ENCODE measurements at places on chromosomes 1 and 21.

DNA sequence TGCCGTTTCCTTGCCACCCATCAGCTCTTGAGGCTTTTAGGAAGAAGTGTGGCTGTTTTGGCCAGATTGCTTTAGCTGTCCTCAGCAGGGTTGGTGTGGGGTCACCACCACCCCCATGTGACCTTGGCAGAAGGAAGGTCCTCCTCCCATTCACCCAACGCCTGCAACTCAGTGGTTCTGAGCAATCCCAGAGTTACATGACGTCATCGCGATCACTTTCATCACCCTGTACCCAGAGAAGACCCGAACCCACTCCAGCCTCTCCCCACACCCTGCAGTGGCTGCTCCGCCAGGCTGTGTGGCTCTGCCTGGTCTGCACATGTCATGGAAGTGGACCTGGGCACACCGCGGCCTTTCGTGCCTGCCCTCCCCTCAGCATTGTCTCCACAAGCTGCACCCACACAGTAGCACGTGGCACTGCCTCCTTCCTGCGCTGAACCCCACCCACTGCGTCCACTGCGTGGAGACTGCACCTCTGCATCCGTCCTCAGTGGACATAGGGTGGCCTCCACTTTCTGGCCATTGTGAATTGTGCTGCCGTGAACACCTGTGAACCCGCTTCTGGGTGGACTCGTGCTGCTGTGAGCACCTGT lies 16.5 kb downstream of the FAAP20 start:
- DNase-seq = no peak

GRCh38 chr1:223413216-223413615 lies 20.0 kb downstream of the CCDC185 start:
- DNase-seq = no peak

DNA sequence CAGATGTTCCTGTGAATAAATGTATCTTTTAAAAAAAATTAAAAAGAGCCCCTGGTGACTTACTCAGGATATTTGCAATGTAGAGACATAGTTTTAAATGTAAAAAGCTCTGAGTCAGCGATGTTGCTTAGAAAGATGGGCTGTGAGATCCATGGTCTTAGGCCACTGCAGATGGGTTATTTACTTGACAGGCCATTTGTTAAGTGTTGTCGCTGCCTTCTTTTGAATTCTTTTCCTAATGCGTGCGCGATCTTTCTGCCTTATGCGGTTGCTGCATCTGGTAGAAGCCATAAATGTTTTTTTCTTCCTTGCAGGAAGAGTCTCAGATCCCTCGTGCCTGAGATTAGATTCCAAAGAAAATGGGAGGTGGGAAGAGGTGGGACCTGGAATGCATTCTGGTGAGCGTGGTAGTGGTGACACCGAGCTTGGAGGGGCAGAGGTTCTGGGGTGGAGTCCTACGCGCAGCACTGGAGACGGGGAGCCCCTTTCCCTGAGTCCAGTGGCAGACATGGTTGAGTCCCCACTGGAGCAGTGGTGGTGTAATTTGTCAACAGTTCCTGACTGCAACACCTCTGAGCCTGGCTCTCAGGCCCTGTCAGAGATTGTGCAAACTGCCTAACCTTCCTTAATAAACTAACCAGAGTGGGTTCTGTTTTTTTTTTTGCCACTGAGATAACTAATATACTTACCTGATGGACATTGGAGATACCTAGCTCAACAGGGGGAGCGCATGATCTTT lies 197.2 kb downstream of the HHAT start:
- DNase-seq = no peak

GRCh38 chr1:44068442-44068921 lies 37.2 kb upstream of the SLC6A9 start:
- no peak for DNase-seq

DNA sequence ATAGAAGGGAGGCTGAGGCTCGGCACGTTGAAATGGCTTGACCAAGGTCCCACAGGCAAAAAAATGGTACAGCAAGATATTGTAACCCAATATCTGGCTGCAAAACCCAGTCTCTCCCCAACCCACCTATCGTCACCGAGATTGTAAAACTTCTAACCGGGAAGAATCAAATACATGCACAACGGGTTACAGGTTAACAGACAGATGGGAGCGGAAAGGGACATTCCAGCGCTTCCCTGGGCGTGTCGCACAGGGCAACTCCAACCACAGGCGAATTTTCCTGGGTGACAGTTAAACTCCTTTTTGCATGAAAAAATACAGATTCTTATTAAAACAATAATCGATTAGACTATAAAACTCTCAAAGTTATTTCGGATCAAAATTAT lies 31.8 kb upstream of the JUN start:
- no peak for DNase-seq

DNA sequence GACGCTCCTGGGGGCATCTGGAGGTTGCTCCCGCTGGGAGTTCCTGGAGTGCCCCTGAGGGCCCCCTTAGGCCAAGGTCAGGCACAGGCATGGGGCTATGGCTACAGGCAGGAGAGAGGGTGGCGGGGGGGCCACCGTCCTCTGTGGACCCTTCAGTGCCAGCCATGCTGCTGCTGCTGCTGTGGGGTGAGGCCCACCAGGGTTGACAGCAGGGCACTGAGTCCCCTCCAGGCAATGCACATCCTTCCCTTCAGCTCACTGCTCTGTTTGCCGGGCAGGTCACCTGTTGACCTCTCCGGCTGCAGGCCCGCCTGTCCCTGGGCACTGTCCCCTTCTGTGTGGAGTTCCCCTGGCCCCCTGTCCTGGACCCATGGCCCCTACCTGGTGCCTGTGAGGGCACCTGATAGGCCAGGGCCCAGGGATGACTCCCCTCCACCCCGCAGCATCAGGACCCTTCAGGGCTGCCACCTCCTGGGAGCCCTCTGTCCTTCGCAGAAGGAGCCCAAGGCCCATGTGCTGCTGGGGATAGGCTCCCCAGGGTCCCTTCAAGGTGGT lies 34.1 kb upstream of the ADARB1 start:
- DNase-seq = no peak

GRCh38 chr21:22399681-22400514 lies 1401.7 kb downstream of the NCAM2 start:
- DNase-seq = no peak

DNA sequence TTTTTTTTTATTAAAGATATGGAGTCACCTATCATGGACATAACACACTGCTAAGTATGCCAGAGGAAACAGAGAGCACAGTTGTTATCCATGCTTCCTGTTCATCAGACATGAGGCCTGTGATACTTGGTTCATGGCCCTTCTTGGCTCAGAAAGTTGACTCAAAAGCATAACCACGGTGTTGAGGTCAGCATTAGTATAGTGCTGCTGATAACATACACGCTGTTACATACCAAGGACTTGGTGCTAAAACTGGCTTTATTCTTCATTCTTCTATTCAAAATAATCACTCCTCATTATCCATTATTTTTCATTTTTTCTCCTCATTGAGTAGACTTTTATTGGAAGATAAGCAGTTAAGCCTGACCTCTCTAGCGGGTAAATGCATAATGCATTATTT lies 464.1 kb downstream of the ADGRL2 start:
- no peak for DNase-seq

- no peak for DNase-seq
Measured at GRCh38 chr21:35298757-35299156, 249.7 kb upstream of the RUNX1 start.

- no peak for DNase-seq
Measured at GRCh38 chr1:209603877-209604276, 20.4 kb downstream of the CAMK1G start.

DNA sequence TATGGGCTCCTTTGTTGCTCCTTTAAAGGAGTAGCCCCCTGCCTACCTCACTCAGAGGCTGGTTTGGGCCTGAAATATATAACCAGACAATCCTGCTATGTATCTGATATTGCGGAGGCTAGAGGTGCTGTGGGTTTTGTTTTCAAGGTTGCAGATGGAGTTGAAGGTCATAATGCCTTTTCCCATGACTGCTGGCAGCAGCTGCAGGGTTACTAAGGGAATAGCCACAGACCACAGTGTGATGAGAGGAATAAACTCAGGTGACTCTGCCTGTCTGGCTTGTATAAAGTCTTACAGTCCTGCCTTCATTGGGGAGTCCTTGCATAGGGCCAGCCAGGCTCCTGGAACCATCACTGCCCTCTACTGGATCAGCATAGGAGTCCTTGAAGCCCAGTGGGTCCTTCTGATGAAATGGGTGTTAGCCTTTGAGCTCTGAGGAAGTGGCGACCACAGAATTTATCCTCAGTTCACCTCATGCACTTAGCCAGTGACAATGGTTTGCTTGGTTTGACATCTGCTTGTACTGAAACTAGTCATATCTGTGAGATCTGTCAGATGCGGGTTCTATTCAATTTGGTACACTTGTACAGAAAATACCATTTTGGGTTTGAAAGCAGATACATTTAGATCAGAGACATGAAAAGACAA lies 174.4 kb upstream of the HMCN1 start:
- DNase-seq = peak; percentile 38

DNA sequence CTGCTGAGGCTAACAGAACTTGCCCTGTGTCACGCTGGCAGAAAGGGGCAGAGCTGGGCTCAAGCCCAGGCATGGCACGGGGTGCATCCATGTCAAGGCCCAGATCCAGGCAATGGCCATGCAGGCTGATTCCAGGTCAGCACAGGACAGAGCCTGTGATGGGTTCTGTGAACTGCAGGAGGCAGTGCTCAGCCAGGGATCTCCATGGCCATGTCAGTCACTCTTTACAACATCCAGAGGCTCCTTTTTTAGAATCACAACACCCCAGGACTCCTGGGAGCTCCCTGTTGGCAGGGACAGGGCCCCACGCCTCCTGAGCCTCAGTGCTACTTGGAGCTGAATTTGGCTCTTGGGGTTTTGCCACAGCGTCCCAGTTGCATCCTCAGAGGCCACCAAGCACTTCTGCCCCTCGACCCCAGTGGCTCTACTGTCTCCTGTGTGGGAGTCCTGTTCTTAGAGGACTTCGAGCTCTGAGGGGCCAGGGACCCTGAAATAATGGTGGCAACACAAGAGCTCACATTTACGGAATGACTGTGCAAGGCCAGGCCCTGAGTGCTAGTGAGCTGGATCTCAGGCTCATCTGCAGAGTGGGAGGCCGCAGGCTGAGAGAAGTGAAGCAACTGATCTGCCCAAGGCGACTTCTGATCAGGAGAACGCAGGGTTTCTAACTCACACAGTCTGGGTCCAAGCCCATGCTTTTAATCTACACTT lies 211.5 kb downstream of the TRABD2B start:
- DNase-seq = no peak

GRCh38 chr1:201450721-201451291 lies 18.2 kb downstream of the PHLDA3 start:
- no peak for DNase-seq

DNA sequence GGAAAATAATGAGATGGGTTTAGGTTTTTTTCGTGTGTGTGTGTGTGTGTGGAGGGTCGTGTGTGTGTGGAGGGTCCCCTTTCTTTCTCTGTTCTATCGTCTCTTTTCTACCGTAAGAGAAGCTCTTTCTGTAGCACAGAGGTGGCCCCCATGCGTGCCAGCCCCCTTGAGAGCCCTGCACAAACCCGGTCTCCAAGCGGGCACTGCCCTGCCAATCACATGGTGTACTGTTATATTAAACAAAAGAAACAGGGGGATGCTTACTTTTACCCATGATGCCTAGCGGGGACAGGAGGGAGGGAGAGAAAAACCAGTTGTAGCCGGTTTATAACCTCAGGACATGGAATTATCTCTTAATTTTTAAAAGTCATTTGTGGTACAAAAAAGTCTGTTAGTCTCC lies 41.0 kb downstream of the GATAD2B start:
- DNase-seq = no peak

DNA sequence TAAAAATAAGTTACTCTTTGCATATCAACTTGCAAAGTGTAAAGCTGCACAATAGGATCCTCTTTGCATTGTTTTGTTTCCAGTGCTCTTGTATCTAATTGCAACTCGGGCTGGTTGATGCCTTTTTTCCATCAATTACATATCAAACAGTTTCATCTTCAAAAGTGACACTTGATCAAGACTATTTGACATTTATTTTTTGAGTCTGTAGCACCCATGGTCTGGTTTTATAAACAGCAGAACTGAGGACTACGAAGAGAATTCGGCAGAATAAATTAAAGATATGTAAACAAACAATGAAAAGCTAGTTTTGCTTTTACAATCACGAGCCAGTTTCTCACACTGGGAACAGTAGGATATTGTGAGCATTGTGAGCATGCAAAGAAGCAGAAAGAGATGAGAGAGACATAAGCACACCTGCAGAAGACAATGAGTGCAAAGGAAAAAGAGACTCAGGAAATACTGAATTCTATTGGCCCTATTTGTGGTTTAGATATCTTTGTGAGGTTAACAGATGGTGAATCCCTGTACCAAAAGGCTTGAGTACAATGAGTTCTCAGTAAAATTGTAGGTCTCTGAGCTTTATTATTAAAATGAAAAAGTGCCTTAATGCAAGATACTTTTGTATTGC lies 45.4 kb downstream of the RPL5 start:
- no peak for DNase-seq

GRCh38 chr1:153293480-153293775 lies 19.3 kb downstream of the PGLYRP3 start:
- DNase-seq = no peak

DNA sequence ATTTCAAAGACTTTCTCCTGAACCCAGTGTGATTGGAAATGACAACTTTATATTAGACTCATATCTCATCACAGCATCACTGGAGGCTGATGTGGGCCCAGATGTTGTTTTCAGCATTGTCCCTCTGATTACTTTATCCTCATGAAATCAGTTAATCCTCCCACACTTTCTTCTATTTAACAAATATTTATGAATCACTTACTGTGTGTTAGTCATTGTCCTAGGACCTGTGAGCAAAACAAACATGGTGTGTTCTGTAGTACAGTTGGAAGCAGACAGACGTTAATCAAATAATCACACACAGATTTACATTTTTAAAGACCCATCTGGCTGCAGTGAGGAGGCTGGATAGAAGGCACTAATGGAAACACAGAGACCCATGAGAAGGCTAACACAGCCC lies 383.7 kb downstream of the PRDM2 start:
- DNase-seq = no peak

DNA sequence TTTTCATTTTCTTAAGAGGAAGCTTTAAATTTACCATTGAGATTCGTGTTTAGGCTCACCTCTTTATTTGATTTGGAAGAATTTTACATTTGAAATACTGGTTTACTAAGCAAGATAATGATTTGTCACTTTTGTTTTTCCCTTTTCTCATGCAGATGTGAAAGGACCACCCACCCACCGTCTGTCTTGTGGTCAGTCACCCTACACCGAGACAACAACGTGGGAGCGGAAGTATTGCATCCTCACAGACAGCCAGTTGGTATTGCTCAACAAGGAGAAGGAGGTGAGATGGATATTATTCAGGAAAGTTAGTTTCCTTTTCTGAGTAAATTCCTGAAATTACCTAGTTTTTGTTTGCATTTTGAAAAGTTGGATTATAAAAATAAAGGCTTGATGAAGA lies 189.5 kb downstream of the RASAL2 start:
- no peak for DNase-seq

DNA sequence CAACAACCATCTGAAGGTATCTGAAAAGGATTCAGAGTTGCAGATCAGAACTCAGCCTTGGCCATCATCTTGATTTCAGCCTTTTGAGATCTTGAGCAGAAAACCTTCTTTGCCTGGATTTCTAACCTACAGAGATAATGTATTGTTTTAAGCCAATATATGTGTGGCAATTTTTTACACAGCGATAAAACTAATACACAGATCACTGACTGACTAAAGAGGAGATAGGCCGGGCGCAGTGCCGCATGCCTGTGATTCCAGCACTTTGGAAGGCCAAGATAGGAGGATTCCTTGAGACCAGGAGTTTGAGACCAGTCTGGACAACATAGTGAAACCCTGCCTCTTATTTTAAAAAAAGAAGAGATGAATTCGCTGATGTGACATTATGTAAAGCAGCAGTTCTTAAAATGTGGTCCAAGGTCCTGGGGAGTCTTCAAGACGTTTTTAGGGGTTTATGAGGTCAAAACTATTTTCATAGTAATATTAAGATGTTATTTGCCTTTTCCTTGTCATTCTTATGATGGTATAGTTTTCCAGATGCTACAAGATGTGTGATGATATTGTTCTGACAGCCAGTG lies 50.1 kb upstream of the CNN3 start:
- DNase-seq = no peak

Data from activated CD4-positive, CD25-positive, alpha-beta regulatory T cell treated with anti-CD3 and anti-CD28 coated beads, Interleukin-2, amount 50 U/mL, for 72 hours (primary cell).